ENCODE measurements at places on chromosomes 1 and 21. TPM values are rescaled to one million over a fixed set of nuclear protein-coding genes. Genes with fewer than 3 reads are reported as not detected.

GRCh38 chr1:173413271-173413707 is 63.8 kb upstream of the PRDX6 start:
- H3K27me3 ChIP-seq, result no peaks in the 10 kb centered on the region
- DNase-seq, result no peak
- no peak overlapping the region for H3K27ac ChIP-seq

DNA sequence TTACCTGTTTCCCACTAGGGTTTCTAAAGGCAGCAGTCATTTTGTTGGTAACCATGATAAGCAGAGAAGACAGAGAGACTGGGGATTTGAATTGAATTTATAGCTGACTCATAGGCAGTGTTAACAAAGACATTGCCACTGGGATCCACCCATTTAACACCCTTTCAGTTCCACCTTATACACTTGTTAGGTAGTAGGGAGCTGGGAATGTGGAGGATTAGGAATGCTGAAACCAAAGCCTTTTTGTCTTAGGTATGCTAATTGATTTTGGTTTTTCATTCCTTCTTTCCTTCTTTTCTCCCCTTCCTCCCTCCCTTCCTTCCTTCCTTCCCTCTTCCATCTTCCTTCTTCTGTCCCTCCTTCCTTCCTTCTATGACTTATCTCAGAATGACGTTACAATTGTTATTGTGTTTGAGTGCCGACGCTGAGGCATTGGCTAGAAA is 7.5 kb upstream of the EVI5 start:
- no peak for DNase-seq
- peak overlapping the region; percentile 9 for H3K27ac ChIP-seq
- H3K36me3 ChIP-seq, result no peaks in the 10 kb centered on the region

The ARHGEF19 gene
- total RNA-seq, result 6.8 TPM

The LAD1 gene
- not detected for total RNA-seq
